CD4-positive, alpha-beta memory T cell (primary cell): ENCODE measurements at places on chromosomes 11 and 22. TPM values are rescaled to one million over a fixed set of nuclear protein-coding genes. Genes with fewer than 3 reads are reported as not detected.

DNA sequence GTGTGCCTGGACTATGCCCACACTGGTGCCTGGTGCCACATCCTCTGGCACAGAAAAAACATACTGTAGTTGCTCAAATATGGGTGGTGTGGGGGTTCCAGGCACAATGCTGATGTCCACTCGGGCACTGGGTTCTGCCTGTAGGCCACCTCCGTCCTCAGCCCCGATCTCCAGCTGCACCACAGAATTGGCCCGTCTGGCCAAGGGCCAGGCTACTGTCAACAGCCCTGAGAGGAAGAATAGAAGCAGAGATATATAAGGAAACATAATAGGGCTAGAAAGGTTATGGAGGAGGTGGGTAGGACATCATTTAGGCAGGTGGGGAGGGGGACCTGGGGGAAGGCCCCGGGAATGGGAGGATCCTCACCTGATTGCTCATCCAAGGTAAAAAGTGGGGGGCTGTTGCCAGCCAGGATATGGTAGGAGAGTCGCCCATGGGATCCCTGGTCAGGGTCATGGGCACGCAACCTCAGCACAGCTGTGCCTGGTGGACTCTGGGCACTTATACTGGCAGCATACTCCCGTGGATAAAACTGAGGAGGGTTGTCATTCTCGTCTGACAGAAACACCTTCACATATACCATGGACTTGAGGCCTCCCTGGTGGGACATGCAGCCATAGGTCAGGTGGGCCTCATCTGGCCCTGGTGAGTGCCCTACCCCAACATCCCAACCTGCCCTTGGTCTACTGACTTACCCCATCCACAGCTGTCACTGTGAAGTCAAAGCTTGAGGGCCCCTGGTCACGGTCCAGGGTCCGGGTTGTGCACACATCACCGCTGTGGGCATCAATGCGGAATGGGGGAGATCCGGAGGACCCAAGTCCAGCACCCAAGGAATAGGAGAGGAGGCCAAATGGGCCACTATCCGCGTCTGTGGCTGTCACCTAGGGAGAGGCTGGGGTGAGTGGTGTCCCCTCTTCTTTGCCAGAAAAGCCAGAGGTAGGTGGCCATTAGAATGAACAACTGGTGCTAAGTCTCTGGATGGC, 14.5 kb upstream of the TPP1 start:
- no peak for DNase-seq

Gene MS4A6E
- total RNA-seq, result not detected

DNA sequence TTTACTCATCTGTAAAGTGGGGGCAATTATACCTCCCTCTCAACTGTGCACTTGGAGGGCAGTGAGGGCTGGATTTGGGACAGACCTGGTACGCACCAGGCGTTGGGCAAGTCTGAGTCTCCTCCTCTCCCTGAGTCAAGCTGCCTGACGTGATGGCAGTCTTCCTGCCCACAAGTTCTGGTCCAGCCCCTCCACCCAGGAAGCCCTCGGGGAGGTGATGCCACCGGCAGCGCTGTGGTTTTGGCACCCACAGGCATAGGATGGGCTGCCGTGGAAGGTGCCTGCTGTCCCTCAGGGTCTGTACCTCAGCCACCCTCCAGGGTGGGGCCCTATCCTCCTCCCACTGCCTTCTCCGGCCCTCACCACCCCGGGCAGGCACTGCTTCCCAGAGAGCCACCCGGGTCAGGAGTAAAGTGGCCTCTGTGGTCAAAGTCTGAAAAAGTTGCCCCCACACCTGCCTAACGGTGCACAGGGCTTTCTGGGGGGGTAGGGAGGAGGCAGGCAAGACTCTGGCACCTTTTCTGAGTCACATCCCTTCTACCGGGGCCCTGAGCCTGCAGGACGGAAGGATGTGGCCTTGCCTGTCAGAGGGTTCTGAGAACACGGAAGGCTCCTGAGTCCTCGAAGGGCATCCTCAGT, 6.5 kb upstream of the APOBEC3H start:
- DNase-seq, result peak; percentile 96

DNA sequence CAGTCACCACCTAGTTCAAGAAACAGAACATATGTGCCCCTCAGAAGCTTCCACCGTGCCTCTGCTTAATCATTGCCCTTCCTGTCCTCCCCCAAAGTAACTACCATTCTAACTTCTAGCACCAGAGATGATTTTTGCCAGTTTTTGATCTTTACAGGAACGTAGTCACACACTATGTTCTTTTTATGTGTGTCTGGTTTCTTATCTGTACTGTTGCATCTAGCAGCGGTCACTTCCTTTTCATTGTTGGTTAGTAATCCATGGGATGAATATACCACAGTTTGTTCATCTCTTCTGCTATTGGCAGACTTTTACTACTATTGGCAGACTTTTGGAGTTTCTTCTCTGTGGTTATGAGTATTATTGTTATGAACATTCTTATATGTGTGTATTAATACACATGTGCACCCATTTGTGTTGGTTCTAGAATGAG, 34.6 kb downstream of the SPECC1L start:
- DNase-seq, result no peak

Gene BIRC3
- 198 TPM for total RNA-seq
